BE2C (cell line): ENCODE measurements at places on chromosomes 2 and 18.

- no peak for DNase-seq
These were observed 7.4 kb upstream of the HES6 start for GRCh38 chr2:238247002-238247822.

- no peak for DNase-seq
These were observed 36.5 kb downstream of the CAB39 start for GRCh38 chr2:230749111-230749510.

GRCh38 chr2:64369706-64370105 is 84.3 kb upstream of the LGALSL start:
- no peak for DNase-seq

DNA sequence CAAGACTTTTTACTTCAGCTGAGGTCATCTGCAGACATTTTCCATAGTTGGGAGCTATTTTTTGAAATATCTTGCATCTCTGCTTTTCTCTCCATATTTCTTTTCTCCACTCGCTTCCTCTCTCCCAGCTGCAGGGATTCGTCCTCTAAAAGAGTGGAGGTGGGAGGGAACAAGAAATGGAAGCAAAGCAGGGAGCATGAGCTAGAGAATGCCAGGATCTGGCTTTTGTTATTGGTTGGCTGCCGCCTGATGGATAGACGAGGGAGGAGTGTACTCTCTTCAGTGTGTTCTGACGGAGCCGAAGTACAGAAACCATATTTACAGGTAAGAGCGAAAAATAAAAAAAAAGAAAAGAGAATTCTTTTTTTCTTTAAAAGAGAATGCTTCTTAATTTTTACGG is at the start of gene CSRNP3:
Gene CSRNP3, plus strand, starts transcription at position 282 of the 400 bp plus-strand sequence. CDS start 125,368 bp downstream, outside the sequence.
- DNase-seq: peak; percentile 65

GRCh38 chr18:64055019-64055418 is 85.1 kb downstream of the SERPINB8 start:
- no peak for DNase-seq

GRCh38 chr2:196289000-196289399 is 117.6 kb upstream of the STK17B start:
- DNase-seq: no peak

DNA sequence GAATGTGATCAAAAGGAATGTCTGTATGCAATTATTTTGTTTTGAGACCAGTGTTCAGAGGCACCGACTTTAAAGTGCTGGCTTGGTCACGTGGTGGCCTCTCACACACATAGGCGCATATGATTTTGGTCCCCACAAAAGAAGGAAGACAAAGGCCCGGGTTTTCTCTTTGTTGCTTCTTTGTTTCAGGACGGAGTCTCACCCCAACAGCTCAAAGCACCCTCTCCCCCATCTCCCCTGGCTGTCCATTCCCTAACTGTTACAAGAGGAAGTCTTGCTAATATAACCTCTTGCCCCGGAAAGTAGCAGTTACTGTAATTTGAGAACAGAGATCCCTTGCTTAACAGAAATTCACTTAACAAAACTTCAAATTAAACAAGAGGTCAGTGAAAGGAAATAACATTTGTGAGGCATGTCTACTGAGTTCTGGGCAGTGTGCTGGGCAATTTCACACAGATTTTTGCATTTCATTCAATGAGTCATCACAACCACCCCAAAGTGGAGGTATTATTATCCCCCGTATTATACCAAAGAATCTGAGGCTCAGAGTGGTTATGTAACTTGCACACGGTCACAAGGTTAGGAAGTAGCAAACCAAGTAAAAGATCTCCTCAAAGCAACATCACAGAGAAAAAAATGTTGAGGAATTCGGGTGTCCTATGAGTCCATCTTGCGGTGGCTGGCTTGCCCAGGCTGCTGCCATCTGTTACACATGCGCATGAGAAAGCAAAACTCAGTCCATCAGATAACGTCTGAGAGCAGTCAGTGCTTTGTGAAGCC is 75.8 kb downstream of the SDC1 start:
- no peak for DNase-seq

DNA sequence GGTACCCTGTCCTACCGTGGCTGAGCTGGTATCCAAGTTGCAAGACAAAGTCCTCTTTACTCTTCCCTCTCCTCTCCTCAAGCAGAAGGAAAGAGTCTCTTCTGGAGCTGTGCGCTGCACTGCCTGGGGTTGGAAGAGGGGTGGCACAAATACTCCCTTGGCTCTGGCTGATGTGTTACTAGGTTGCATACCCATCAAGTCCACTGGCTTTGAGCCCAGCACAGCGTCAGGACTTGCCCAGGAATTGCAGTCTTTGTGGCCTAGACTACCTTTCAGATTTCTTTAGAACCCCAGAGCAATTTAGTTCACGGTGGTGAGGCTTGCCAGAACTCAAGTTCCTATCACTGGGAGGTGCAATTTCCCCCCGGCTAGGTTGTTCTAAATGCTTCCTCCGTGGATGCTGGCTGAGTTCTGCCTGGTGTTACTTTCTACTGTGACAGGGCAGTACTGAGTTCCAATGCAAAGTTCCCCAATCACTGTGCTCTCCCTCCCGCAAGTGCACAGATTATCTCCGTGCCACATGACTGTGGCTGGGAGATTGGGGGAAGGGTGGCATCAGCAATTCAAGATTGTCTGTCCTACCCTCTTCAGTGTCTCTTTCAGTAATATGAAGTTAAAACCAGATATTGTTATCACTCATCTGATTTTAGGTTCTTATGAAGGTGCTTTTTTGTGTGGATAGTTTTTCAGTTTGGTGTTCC is 13.4 kb downstream of the MYO3B start:
- DNase-seq: no peak

- DNase-seq: peak; percentile 53
These were observed 1.8 kb upstream of the DUSP2 start for GRCh38 chr2:96146881-96147592.

DNA sequence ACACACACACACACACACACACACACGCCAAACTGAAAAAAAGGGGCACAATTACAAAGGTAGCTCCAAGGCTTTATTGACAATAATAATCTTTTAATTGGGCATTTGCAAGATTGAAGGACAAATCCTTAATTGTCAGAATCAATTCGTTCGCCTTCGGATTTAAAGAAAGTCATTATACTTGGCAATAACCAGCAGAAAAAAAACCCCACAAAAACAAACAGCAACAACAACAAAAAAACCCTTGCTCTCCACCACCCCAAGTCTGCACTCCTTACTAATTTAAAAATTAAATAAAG is 1.8 kb upstream of the HOXD8 start:
- no peak for DNase-seq

GRCh38 chr2:54503192-54503591 is 47.1 kb downstream of the SPTBN1 start:
- peak; percentile 75 for DNase-seq

- DNase-seq: no peak
These were observed 153.8 kb upstream of the RASGRP3 start for GRCh38 chr2:33322612-33323011.

DNA sequence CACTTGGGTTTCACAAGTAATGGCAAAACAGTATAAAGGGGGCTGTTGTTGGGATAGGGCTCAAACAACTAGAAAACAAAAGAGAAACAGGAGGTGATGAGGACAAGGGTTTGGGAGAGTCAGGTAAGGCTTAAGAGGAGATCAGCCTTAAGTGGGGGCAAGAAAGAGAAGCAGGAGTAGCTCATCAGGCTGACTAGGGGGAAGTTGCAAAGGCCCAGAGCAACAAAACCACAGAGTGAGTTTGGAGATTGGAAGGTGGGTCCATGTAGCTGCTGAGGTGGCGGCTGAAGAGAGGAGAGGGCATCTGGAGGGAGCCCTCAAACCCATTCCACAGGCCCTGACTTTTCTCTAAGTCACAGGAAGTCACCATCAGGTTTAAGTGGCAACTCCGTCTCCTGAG is 126.0 kb downstream of the MREG start:
- no peak for DNase-seq

DNA sequence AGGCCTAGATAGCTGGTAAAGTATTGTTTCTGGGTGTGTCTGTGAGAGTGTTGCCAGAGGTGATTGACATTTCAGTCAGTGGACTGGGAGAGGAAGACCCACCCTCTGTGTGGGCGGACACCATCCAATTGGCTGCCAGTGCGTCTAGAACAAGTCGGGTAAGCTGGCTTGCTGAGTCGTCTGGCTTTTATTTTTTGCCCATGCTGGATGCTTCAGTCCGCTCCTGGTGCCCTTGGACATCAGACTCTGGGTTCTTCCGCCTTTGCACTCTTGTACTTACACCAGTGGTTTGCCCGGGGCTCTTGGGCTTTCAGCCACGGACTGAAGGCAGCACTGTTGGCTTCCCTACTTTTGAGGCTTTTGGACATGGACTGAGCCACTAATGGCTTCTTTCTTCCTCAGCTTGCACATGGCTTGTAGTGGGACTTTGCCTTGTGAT is 24.3 kb downstream of the DIS3L2 start:
- DNase-seq: peak; percentile 89

- no peak for DNase-seq
These were observed 103.1 kb upstream of the ZC3H15 start for GRCh38 chr2:186382932-186383331.

DNA sequence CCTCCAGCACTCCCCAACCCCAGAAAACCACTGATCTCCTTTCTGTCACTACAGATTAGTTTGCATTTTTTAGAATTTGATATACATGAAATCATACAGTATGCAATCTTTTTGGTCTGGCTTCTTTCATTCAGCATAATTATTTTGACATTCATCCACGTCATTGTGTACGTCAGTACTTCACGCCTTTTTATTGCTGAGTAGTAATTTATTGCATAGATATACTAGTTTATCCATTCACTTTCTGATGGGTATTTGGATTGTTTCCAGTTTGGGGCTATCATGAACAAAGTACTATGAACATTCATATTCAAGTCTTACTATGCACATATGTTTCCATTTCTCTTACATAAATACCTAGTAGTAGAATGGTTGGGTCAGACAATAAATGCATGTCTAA is 20.1 kb upstream of the CHN1 start:
- DNase-seq: no peak

- peak; percentile 2 for DNase-seq
These were observed 126.2 kb downstream of the FSHR start for GRCh38 chr2:49028101-49028500.

- DNase-seq: no peak
These were observed 349.5 kb downstream of the IRS1 start for GRCh38 chr2:226450141-226450540.
